T-helper 9 cell (primary cell): ENCODE measurements at places on chromosomes 12 and 14.

DNA sequence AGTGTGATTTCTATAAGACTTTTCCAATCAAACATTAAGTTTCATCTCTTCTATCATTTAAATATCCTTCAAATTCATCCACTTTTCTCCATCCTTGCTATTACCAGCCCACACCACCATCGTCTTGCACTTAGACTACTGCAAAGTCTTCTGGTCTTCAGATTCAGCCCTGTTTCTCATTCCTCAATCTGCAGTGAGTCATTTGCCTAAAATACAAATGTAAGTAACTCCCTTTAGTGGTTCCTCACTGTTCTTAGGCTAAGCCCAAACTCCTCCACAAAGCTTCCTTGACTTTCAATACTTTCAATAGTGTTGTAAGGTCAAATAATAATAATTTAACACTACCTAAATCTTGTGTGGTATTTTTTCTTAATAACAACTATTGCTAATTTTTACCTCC lies 83.3 kb downstream of the PLEKHG7 start:
- no peak for DNase-seq

DNA sequence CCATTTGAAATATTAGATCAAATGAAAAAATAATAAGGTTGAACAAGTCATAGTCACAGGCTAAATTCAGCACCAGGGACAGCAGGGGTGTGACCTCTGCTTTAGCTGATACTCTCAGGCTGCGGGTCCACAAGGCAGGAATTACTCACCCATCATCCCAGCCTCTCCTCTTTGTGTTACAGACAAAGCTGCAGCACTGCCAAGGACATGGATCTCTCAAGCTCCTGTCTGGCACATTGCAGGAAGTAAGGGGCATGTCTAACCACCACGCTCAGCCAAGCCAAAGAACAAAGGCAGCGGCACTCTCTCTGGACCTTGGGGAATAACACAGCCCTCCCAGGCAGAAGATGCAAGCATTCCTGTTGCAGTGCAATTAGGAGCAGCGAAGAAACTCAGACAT lies 783.8 kb downstream of the VRK1 start:
- DNase-seq: no peak

DNA sequence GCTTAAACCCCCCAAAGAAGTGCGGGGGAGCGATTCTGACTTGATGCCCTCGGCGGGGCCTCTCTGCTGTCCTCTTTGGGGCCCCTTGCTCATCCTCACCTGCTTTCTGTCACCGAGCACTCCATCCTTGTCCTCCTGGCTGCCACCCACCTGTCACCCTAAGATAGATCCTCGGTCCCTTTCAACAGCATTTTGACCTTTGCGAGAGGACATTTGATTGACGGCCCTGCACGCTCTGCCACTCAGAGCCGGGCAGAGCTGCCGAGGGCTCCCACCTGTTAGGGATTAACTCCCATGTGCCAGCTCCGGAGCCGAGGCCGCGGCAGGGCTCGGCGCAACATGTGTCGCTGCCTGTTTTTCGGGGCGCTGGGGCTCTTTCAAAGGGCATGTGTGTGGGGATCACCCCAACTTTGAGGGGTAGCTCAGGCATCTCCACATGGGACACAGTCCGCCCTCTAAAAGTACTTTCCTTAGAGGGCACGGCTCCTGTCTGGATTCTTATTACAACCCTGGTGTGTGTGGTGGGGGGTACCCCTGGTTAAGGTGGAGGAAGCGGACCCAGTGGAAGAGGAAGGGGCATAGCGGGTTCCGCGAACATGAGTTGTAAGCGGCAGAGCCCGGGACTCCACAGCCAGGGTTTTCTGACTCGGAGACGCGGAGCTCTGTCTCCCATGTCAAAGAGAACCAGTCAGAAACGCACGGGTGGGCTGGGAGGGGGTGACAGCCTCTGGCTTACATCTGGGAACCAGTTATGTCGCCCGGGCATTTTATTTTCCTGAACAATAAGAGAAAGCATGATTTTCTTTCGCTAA lies 811 bp upstream of the MEG3 start:
- DNase-seq: no peak

DNA sequence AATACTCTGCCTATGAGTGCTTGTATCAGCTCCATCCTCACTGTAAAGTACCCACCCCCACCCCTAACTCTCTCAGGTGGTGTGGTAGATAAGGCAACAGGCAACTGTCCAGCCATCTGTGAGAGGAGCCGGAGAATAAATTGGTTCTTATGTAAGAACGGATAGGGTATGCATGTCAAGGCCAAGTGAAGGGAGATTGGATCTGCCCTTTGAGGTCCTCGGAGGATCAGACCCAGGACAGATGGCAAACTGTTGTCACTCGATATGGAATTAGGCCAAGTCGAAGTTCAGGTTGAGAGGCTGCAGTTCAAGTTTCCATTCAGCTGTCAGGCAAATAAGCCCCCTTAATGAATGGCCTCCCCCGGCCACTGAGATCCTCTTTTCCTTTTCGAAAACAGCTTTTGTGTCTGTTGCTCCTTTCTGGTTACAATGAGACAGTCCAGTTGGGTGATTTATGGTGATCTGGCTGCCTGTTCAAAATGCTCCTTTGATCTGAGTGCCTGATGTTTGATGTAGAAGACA lies 120.3 kb downstream of the VRK1 start:
- DNase-seq: no peak

- DNase-seq: no peak
Observed at GRCh38 chr14:94491511-94491910, 15.5 kb upstream of the SERPINA9 start.

GRCh38 chr14:44963775-44964380 lies 1.9 kb downstream of the TOGARAM1 start:
- no peak for DNase-seq

- DNase-seq: no peak
Observed at GRCh38 chr12:131486451-131487230, 224.2 kb upstream of the SFSWAP start.

DNA sequence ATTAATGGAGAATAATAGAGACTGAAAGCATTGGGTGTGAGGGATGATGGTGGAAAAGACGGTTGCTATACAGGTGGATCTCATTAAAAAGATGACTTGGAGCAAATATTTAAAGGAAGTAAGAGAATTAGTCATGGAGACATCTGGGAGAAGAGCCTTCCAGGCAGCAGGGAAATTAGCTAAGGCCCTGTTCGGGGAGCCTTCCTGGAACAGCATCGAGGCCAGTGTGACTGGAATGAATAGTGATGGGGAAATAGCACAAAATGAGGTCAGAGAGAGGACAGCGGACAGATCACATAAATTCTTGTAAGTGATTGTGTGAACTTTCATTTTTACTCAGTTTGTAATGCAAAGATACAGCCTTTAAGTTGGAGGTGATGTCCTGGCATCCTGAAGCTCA lies 842.3 kb downstream of the SLC6A15 start:
- DNase-seq: no peak

DNA sequence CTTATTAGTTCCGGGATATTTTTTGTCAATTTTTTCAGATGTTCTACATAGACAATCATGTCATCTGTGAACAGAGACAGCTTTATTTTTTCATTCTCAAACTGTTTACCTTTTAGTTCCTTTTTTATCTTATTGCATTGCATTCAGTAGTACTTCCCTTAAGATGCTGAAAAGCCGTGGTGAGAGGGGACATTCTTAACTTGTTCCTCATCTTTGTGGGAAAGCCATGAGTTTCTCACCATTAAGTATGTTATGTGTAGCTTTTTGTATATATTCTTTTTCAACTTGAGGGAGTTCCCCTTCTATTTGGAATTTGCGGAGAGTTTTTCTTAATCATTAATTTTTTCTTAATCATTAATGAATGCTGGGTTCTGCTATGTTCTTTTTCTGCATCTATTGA lies 1727.1 kb upstream of the SEL1L start:
- no peak for DNase-seq

GRCh38 chr12:48123169-48123568 lies 4.0 kb downstream of the PFKM start:
- DNase-seq: no peak

DNA sequence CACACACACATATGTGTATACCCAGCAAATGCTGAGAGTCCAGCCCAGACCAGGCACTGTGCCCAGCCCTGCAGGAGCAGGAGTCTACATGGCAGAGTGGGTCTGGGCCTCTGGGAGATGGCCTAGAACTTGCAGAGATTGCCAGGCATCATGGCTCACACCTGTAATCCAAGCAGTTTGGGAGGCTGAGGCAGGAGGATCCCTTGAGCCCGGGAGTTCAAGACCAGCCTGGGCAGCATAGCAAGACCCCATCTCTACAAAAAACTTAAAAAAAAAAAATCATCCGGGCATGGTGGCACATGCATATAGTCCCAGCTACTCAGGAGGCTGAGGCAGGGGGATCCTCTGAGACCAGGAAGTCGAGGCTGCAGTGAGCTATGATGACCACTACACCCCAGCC lies 20.8 kb upstream of the MLXIP start:
- no peak for DNase-seq

GRCh38 chr12:56158029-56158925 lies at the start of gene MYL6:
Gene MYL6 (plus strand): TSS chr12:56158359. CDS start chr12:56158402, 43 bp downstream.
- peak; percentile 85 for DNase-seq

DNA sequence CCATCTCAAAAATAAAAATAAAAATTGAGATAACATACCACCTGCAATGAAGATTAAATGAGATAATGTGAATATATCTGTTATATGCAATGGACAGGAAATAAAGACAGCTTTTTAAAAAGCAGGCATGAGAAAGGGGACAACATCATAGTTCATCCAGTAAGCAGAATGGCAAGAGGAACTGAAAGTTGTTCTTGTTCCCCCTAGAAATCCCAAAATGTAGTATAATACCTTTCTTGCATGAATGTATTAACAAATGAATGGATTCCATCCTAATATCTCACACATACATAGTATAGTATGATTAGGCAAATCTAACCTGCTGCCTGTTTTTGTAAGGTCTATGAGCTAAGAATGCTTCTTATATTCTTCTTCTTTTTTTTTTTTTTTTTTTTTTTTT lies 31.4 kb downstream of the FGD6 start:
- no peak for DNase-seq

GRCh38 chr12:94261119-94261518 lies 112.7 kb downstream of the PLXNC1 start:
- no peak for DNase-seq

- no peak for DNase-seq
Observed at GRCh38 chr12:45244561-45245343, 28.9 kb downstream of the ANO6 start.

DNA sequence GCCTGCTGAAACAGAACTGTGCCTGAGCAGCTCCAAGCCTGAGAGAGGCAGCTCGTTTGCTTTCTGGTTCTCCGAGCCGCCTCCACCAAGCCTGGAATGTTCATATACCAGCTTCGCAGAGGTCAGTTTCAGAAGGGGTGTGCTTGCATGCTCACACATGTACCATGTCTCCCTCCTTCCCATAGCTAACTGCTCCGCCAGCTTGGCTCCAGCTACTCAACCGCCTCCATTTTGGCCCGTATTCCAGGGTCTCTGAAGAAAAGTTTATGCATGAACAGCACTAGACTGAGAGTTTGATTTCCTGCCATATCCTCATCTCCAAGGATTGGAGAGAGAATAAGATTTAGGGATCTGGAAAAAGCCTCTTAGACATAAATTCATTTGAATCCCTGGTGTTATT lies 103.7 kb downstream of the SMOC1 start:
- DNase-seq: no peak

- no peak for DNase-seq
Observed at GRCh38 chr12:80704420-80704819, 3.0 kb upstream of the MYF6 start.

- no peak for DNase-seq
Observed at GRCh38 chr14:47596860-47597259, 78.5 kb downstream of the MDGA2 start.

DNA sequence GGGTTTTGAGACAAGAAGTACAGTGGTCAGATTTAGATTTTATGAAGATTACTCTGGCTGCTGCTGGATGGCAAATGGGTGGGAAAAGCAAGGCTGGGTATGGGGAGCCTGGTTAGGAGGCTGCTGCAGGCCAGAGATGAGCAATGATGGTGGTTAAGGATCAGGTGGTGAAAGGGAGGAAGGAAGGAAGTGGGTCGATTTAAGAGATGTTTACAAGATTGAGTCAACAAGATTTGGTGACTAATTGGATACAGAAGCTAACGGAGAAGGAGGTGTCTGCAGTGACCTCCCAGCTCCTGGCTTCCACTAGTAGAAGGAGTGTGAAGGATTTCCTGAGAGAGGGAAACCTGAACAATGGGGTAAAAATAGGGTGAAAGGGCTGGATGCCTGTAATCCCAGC lies 18.7 kb downstream of the NOS1 start:
- DNase-seq: no peak

- DNase-seq: no peak
Observed at GRCh38 chr12:132437943-132438700, 51.8 kb upstream of the FBRSL1 start.

- DNase-seq: no peak
Observed at GRCh38 chr14:105412771-105413543, 6.7 kb upstream of the MTA1 start.

DNA sequence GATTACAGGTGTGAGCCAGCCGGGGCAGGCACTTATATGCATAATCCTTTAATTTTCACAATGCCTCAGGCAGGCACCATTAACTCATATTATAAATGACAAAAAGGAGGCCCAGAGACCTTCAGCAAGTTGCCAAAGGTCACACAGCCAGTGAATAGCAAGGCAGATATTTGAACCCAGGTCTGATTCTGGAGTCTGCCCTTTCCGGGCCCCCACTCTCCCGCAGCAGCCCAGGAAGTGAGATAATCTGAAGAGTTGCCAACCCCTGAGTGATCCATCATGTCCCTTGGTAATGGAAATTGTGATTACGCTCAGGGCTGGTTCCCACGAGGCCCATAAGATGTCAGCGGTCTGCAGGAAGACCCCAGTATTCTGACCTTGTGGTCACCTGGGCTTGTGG lies 95.3 kb upstream of the MED13L start:
- no peak for DNase-seq

DNA sequence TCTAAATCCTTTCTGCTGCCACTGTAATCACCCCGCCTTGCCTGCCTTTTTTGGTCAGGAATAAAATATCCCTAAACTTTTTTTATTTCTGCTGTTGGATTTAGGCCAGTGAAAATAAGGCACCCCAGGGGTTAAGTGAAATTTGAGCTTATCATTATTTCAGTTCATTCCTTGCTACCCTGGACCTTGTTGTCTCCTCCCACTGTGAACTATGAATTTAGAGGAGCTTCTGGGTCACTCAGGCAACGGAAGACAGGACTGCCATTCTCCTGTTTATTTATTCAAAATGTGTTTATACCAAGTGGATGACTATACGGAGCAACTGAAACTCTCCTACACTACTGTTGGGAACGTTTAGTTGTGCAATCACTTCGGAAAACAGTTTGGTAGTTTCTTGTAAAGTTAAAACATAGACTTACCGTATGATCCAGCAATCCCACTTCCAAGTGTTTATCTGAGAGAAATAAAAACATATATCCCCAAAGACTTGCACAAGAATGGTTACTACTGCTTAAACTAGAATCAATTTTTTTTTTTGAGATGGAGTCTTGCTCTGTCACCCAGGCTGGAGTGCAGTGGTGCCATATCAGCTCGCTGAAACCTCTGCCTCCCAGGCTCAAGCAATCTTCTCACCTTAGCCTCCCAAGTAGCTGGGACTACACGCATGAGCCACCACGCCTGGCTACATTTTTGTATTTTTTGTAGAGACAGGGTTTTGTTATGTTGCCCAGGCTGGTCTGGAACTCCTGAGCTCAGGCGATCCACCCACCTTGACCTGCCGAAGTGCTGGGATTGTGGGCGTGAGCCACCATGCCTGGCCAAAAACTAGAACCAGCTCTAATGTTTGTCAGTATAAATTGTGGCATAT lies 2.3 kb upstream of the TRAFD1 start:
- no peak for DNase-seq

GRCh38 chr12:48340943-48341342 lies 9.8 kb downstream of the ZNF641 start:
- no peak for DNase-seq
